ENCODE measurements at places on chromosomes 11 and 22.
A peak's percentile ranks its signal among the peaks of the same experiment; 100 is the strongest.

GRCh38 chr11:532527-532985 lies 2.8 kb downstream of the HRAS start:
- peak; percentile 62 for DNase-seq

- no peak for DNase-seq
Observed at GRCh38 chr11:59088162-59088561, 2.1 kb downstream of the GLYATL1B start.

GRCh38 chr22:37068859-37069258 lies 17.3 kb downstream of the KCTD17 start:
- peak; percentile 97 for DNase-seq

GRCh38 chr11:104130161-104130560 lies 33.8 kb downstream of the PDGFD start:
- DNase-seq: no peak

- DNase-seq: no peak
Observed at GRCh38 chr11:60455531-60456042, at the start of gene MS4A1. Gene MS4A1 (plus strand): TSS chr11:60455847. CDS start chr11:60462375, 6,528 bp downstream.

DNA sequence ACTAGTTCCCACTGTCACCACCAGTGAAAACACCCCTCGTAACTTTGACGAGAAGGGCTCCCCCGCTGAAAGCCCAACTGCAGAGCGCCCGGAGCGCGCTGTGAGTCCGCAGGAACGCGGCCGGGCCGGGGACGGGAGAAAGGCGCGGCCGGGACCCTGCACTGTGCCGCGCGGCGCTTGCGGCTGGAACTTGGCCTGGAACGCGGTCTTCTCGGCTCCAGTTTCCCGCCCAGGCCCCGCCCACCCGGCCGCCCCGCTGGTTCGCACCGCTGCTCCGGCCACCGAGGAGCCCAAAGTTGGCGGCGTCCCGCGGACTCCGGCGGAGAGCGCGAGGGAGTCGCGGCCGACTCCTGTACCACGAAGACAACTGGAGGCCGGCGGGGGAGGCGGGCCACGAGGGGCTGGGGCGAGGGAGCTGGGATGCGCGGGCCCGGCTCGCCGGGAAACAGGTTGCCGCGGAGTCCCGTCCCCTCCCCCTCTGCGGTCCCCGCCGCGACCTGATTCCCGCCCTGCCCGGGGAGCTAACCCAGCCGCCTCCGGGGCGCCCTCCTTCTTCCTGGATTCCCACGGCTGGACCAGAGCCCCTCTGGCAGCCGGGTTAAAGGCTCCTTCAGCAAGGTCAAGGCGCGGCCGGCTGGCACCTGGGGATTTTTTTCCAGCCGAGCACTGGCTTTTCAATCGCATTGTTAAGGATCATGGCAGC lies 3.4 kb downstream of the TENM4 start:
- peak; percentile 92 for DNase-seq

DNA sequence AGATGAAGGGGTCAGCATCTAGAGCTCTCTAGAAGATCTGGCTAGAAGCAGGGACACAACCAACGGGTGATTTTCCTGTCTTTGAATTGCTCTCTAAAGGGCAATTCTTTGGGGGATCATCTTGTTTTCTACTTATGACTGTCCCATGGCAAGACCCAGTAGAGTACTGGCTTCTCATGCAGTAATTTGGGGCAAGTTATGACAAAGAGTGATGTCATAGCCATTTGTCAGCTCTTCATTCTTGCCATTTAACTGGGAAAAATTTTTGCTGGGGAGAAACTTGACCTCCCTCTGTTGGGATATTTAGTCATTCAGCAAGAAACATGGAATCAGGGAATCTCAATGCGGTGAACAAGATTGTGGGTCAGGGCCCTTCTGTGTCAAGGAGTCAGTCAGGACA lies 80.4 kb downstream of the SLC1A2 start:
- no peak for DNase-seq

- peak; percentile 49 for DNase-seq
Observed at GRCh38 chr11:2260491-2261364, 9.7 kb downstream of the ASCL2 start.
